ENCODE measurements at places on chromosomes 6 and 20.

GRCh38 chr6:44645276-44645675, 257.8 kb downstream of the CDC5L start:
- no peak for DNase-seq

GRCh38 chr6:119333707-119334295, 15.8 kb downstream of the MAN1A1 start:
- no peak for DNase-seq

GRCh38 chr6:134819863-134820800, 129.8 kb downstream of the ALDH8A1 start:
- no peak for DNase-seq

- no peak for DNase-seq
Observed at GRCh38 chr6:158512809-158513208, 47.1 kb upstream of the TMEM181 start.

GRCh38 chr6:7188492-7188891, 80.7 kb downstream of the RREB1 start:
- DNase-seq = no peak

GRCh38 chr6:125558907-125559306, 190.5 kb upstream of the HEY2 start:
- no peak for DNase-seq

- DNase-seq = no peak
Observed at GRCh38 chr20:2705931-2706645, 13.5 kb downstream of the EBF4 start.

DNA sequence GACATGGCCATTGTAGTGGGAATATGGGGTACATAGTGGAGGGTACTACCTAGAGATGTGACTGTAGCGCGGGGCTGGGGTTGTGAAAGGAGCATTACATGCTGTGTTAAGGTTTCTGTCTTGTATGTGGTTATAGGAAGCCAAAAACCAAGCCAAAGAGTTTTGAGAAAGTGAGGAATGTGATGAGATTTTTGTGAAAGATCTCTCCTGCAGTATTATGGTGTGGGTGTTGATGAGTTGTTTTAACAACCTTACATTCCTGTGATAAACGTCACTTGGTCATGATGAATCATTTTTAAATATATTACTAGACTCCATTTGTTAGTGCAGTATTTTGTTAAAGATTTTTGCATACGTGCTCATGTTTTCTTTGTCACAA, 48.9 kb downstream of the ZFAND3 start:
- DNase-seq = no peak

DNA sequence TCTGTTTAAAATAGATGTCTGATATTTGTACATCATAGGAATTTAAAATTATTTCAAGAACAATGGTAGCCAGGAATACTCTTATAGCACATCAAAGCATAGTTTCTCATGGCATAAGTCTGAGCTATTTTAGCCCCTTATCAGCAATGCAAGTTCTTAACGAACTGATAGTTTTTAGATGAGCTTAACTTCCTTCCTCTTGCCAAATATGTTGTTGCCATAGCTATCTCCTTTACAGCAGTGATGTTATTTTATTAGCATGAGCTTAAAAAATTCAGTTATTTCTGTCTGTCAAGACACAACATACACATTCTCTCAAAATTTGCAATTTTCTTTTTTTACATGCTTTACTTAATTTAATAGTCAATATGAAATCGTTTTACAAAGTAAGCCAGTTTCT, 867.2 kb downstream of the PHF3 start:
- DNase-seq = no peak

GRCh38 chr6:475314-475713, 83.8 kb downstream of the IRF4 start:
- DNase-seq = no peak

DNA sequence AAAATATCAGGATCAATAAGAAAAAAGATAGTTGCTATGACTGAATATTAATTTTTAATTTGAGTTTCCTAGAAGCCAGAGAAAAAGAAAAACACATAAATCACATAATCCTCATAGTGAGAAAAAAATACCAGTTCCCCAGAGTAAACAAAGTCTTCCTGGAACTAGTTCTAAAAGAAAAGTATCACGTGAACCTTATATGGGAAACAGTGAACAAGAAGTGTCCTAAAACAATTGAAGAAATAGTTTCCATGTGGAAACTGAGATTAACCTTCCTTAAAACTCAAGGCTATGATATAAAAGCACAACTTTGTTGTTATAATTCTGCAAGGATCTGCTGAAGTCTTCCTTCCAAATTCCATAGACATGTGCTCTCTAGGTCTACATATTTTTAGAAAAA, 50.6 kb downstream of the RCAN2 start:
- no peak for DNase-seq

DNA sequence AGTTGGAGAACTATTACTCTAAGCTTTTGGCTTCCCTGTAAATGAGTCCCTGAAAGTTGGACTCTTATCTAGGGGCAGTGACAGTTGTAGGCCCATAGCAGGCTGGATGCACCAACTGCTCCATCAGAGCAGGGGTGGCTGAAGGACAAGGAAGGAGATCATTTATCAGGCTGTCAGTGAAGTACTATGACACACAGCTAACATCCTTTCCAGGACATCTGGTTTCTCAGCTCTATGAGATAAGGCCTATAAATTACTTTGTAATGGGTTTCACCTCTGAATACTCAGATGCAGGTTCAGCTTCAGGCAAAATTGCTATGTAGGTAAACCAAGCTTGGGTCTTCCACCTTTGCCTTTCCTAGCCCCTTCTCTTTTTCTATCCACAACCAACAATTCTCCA, 468.5 kb downstream of the KIF16B start:
- no peak for DNase-seq

GRCh38 chr20:48923149-48923718, 1.7 kb downstream of the ARFGEF2 start:
- no peak for DNase-seq

DNA sequence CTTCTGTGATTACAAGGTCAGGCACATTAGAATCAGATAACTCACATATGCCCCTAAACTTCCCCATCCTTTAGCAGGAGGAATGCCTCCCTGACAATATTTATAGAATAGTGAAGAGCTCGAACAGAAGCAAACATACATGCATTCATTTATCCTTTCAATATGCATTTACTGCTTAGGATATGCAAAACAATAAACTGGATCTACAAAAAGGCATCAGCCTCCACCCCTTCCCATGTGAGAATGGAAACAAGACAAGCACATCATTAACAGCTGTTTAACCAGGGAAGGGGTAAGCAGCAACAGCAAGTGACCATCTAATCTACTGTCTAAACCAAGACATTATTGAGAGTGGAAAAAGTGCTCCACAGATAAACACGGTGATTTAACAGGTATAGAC, 107.6 kb downstream of the MBOAT1 start:
- DNase-seq = no peak

DNA sequence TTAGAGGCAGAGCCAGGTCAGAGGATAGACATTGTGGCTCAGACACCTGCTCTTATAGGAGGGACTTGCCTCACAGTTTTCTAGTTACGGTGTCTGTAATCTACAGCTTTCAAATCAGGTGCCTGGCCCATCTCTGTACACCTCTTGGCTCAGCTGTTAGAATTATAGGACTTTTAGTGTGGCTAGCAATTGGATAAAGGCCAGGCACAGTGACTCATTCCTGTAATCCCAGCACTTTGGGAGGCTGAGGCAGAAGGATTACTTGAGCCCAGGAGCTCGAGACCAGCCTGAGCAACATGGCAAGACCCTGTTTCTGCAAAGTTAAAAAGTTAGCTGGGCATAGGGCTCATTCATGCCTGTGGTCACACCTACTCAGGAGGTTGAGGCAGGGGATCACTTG, 20.0 kb downstream of the BRPF3 start:
- no peak for DNase-seq

DNA sequence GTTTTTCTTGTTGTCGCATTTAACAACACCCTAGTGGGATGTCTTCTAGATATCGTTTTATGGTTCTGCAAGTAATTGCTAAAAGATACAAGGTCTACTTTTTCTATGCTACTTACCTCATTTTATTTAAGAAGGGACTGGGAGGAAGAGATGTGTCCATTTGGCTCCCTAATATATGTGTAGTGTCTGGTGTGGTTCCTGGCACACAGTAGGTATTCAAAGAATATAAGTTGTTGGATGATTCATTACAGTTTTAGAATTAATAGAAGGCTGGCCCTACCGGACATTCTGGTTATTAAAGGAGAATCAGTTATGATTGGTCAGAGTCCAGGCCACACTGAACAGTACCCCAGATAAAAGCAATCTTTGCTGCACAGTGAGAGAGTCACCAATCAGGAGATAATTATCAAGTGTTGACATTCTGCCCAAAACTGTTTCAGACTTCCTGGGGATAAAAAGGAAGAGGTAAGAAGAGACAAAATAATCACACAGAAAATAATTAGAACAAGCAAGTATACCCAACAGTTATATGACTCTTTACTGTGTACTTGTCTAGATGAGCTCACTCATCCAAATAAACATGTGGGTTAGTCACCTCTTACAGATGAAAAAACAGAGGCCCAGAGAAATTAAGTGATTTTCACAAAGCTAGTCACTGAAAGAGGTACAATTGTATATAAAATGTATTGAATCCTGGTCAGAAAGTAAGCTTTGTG, 7.0 kb downstream of the TMEM244 start:
- no peak for DNase-seq

DNA sequence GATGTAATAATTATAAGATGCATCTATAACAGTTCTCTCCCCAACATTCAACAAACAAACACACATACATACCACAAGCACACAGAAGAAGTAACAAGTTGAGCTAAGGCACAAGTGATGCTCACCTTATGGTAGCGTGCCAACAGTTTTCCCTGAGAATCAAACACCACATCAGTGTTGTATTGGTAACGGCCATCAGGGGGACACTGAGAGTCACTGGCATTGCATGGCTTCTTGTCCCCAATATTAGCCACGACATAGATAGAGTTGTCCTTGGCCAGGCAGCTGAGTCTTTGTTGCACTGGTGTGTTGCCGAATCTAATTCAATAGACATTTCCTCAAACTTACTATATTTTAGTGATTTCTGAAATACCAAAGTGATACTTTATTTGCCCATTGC, 14.8 kb upstream of the VNN1 start:
- DNase-seq = no peak

DNA sequence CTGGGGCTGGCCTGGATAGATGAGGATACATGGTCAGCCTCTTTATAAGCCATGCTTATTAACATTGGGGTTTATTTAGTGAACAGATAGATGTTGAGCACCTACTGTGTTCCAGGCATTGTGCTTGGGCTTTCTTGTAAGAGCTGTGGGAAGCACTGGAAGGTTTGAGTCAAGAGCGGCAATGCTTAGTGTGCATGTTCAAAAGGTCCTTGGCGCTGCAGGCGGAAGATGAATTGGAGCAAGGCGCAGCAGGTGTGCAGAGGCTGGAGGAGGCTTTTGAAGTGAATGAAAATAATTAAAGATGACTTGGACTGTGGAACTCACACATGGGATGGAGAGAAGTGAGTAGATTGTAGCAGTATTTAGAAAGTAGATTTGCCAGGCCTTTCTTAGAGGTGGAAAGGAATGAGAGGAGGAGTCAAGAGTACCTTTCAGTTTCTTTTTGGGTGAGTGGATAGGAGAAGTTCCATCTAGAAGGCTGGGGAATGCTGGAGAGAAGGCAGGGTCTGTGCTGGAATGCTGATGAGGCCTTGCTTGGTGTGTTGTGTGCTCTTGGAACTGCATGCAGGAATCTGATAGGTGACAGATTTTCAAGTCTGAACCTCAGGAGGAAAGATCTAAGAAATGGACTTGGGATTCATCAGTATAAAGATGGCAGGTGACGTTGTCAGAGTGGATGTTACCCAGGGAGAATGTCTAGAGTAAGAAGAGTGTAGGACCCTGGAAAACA, 26.4 kb downstream of the SNX9 start:
- no peak for DNase-seq

DNA sequence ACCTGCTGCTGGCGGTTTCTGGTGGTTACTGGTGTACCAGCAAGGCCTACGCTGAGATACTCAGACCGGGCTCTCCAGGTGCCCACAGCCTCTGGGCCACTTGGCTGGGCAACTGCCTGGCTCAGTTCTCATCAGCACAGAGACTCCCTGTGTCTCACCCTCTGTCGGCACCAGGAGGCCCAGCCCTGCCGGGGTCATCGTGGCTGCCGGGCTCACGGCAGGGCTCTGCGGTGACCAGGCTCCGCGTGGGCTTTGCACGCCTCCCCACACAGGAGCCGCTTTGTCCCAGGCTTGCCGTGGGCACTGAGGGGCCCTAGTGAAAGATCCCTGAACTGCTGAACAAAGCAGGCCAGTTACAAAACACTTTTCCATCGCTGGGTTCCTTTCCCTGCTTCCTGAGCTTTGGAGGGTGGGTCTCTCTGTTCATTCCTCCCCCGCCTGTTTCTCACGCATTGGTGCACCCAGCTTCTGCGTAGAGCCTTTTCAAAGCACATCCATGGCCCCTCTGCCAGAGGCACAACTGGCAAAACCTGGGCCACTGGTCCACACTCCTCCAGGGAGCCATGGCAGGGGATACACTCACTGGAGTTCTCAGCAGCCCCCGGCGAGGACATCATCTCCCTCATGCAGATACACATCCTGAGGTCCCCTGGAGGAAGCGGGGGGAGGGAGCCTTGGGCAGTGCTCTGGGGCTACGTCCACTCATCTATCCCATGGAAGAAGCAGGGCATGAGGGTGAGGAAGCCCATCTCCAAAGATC, 117.0 kb downstream of the NFATC2 start:
- DNase-seq = no peak

DNA sequence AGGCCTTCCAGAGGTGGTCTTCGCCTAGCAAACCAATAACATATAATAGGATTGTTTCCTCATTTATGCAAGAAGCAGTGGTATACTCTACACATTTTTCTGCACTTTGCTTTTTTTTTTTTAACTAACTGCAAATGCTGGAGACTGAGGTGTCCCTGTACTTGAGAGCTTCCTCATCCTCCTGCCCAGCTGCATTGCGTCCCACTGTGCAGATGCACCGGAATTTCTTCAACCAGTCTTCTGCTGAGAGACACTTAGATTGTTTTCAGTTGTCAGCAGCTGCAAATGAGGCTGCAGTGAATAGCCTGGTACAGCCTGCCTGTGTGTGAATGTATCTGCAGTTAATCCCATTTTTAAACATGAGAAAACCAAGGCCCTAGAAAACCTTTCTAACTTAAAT, 11.5 kb downstream of the FGD2 start:
- DNase-seq = no peak

GRCh38 chr6:40720375-40720748, 133.2 kb upstream of the LRFN2 start:
- DNase-seq = no peak

GRCh38 chr6:161198176-161198575, 75.7 kb downstream of the AGPAT4 start:
- no peak for DNase-seq

- no peak for DNase-seq
Observed at GRCh38 chr6:152160346-152160745, 352.9 kb downstream of the ESR1 start.

GRCh38 chr6:16430391-16431089, 192.2 kb downstream of the GMPR start:
- no peak for DNase-seq

DNA sequence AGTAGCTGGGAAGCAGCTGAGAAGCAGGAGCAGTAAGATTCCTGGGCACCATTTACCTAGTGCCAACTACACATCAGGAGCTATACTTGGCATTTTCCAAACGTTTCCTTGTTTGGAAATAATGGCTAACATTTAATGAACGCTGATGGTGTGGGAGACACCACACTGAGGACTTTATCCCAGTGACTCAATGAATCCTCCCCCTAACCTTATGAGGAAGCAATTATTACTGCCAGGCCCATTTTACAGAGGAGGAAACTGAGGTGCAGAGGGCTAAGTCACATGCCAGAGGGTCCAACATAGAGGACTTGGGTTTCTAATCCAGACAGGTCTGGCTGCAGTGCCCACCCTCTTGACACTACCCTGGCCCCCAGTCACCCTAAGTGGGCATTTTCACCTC, 6.1 kb downstream of the PTGIS start:
- DNase-seq = no peak

GRCh38 chr6:122666418-122666817, 56.2 kb downstream of the PKIB start:
- DNase-seq = no peak

All from stimulated activated CD8-positive, alpha-beta memory T cell treated with anti-CD3 and anti-CD28 coated beads, Interleukin-12 subunit alpha, Interleukin-12 subunit beta, amount 100 ng/mL, for 4 hours (primary cell).